ENCODE measurements at places on chromosomes 7 and 10.

DNA sequence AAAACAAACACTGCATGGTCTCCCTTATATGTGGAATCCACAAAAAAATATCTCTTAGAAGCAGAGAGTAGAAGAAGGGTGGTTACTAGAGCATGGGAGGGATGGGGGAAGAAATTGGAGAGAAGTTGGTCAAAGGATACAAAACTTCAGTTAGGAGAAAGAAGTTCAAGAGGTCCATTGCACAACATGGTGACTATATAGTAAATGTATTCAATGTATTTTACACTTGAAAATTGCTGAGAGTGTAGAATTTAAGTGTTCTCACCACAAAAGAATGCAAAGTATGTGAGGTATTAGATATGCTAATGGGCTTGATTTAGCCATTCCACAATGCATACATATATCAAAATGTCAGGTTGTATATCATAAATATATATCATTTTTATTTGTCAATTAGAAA is 232.0 kb upstream of the CELF2 start:
- peak; percentile 66 for DNase-seq

GRCh38 chr10:24715246-24715769 is 8.4 kb downstream of the ARHGAP21 start:
- DNase-seq = no peak

- DNase-seq = no peak
Measured at GRCh38 chr7:25926451-25926850, 225.5 kb upstream of the NFE2L3 start.

GRCh38 chr7:129210256-129210988 is 14.4 kb upstream of the AHCYL2 start:
- peak; percentile 38 for DNase-seq

- no peak for DNase-seq
Measured at GRCh38 chr10:62616885-62617590, 187.5 kb upstream of the ADO start.

GRCh38 chr7:118583641-118584040 is 359.1 kb downstream of the ANKRD7 start:
- DNase-seq = no peak

DNA sequence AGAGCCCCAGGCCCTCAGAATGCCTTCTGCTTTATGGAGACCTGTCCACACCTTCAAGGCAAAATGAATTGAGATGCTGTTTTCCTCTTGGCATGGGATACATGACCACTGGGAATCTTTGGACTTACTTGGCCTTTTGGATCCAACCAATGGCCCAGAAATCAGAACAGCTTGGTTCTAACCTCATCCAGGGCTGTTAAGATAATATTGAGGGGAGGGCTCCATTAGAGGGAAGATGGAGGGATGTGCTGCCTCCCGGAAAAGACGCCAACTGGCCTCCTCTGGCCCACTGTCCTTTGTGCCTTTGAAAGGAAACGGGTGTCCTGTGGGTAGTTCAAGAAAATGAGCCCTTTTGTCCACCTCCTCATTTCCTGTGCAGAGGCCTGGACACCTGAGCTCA is 530.9 kb downstream of the KCNMA1 start:
- DNase-seq = no peak

DNA sequence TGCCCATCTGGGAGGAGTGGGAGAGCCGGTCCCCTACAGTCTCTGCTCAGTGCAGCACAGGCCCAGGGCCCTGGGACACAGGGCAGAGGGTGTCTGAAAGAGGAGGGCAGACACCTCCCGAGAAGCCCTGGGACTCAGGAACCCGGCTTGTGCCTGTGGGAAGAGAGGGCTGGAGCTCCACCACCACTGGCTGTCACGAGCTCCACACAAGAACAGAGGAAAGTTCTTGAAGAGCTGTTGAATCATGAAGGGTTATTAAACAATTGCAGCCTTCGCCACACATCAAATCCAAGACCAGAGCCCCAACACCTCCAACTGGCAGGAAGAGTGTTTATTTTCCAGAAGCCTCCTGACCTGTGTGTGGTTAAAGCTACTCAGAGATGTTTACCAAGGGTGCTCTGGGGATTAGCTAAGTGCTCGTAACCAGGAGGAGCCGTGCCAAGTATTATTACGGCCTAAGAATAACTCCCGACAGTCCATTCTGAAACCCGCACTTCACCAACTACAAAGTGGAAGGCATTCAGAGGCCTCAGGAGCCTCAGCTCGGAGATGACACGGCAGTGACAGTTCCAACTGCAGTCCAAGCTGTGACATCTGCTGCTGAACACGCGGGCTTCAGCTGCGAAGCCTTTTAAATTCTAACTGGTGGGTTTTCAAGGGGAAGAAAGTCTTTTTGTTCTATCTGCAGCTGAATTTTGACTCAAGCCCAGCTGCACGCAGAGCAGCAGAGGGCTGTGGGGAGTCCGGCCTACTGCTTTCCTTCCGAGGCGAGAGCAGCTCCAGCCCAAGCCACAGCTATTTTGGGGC is 75.1 kb downstream of the MAD1L1 start:
- DNase-seq = peak; percentile 94

DNA sequence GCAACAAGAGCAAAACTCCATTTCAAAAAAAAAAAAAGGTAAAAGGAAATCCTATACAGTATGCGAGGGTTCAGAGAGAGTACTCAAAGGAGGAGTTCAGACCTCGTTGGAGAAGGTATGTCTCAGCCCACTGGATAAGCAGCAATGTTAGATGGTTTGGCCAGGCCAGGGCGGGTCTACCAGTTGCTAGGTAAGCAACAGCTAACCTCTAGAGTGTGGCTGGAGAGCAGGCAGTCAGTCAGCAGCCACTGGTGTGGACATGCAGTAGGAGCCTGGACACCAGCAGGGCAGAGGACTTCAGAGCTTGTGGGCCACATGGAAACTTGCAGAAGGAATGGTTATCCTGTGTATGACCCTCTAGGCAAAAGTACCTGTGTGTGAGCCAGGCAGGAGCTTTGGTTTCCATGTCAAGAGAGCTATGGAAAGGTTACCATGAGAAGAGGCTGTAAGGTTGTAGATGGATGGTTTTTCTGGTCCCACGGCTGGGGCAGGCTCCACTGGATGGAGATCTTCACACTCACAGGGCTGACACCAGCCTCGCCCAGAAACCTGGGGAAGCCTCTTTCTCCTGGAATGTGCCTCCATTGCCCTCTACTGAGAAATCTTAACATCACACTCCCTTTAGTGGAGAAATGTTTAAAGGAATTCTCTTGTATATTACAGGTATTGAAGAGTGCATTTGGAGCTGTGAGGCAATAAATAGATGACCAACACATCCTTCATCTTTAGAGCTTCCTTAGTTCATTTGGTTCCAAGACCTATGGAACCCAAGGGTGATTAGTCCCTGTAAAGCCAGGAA is 63.6 kb downstream of the CCDC186 start:
- DNase-seq = no peak

GRCh38 chr7:96277921-96278320 is 44.0 kb downstream of the SLC25A13 start:
- no peak for DNase-seq

- DNase-seq = no peak
Measured at GRCh38 chr7:151507806-151508205, 11.9 kb downstream of the RHEB start.

DNA sequence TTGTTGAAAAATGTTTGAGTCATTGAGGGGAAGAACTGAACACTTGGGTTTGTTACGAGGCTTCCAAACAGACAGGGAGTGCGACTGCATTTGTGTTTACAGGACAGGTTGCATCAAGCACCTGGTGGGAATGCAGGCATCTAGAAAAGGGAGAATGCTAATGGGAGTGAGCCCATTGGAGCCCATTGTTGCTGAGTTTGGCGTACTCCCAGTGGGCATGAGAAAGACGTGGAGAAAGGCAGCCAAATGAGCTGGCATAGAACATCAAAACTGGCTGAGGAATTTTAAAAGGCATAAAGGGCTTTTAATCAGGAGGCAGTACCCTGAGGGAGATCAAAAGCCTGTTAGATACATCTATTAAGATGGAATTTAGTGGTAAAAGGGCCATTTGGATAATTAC is 171.6 kb upstream of the NPSR1 start:
- no peak for DNase-seq

GRCh38 chr7:36473454-36474282 is 84.0 kb downstream of the ANLN start:
- no peak for DNase-seq

DNA sequence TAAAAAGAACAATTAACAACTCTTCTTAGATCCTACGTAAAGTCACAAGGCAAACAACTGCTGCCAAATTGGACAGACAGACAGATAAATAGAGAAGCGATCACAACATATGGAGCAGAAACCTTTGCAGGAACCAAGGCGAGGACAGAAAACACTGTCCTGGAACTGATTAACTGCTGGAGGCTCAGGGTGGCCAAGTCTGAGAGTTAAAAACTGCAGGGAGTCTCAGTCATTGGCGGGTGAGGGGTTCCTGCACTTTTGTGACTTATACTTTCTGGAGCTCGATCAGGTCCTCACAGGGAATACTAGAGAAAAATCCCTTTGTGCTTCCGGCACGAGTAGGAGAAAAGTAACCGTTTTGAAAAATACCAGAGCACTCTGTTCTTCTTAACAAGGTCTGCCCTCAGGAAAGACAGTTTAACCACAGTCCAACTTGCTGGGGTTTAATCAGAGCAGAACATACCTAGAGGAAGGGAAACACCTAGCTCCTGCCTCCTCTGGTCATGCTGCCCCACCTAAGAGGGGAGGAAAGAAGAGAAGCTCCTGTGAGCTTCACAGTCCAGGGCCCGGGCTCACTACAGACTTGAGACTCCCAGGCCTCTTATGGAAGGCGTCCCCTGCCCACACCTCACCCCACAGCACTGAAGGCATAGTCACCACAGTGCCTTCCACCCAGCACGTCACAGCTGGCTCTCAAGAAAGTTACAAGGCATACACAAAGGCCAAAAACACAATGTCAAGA is 74.9 kb downstream of the LARP4B start:
- no peak for DNase-seq

DNA sequence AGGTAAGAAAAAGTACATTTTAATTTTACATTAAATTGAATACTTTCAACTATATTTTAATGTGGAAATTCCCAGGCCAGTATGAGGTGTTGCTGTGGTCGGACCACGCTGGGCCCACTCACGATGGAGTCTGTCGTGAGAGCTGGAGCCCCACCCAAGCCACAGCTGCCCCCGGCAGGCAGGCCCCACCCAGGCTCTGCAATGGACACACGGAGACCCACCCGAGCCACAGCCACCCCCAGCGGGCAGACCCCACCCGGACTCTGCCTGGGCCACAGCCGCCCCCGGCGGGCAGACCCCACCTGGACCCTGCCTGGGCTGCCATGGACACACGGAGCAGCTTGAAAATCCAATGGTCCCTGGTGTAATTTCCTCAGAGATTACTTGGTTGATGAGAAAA is 141.3 kb downstream of the PTPRN2 start:
- no peak for DNase-seq

DNA sequence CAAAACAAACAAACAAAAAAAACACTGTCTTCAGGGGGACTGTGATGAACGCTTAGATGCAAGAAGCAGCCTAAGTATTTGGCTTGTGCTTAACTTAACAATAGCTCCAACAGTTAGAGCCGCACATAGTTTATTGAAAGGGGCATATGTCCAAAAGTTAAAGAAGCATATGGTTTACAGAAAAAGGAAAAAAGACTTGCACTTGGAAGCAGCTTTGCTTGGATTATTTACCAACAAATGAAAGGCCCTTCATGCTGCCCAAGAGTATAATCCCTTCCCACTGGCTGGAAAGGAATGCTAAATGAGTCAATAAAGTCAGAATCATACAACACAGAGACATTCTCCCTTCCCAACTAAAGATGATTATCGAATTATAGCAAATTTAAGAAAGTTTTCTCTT is 77.9 kb downstream of the GLI3 start:
- DNase-seq = peak; percentile 51

DNA sequence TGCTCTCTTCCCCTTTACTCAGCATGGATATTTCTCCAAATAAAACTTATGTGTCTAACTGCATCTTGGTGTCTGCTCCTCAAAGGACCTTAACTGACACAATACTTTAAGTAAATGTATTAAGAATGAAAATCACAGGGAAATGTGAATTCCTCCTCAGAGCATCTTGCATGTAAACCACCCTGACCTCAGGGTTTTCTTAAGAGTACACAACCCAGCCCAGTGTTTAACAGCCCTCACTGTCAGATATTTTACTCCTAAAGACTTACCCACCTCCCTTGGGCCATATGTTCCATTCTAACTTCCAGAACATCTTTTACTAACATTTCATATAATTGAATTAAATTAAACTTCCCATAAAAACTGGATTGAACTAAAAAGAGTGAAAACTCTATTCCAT is 315.3 kb downstream of the HPSE2 start:
- DNase-seq = no peak

DNA sequence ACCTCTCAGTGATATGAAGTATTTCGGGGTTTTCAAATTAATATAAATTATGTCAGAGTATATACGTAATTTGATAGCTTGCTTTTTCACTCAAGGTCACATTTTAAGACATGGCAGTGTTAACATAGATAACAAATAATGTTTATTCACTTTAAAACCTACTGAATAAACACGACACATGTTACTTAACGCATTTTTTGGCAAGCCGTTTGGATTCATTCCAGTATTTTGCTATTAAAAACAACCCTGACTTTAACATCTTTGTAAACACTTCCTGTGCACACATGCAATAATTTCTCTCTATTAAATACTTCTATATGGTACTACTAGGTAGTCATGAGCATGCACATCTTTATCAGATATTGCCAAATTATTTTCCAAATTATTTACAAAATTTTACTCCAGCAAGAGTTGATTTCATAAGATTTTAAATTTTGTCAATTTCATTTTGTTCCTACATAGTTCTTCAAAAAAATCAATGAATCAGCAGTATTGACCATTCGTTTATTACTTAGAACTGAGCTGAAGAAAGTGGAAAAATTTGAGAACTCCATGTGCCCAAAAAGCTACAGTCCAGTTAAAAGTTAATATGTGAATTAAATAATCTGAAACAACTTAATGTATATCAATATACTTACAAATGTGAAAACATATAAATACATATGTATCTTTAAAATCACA is 26.8 kb upstream of the THSD7A start:
- no peak for DNase-seq

- DNase-seq = no peak
Measured at GRCh38 chr10:11563936-11564335, 47.5 kb downstream of the USP6NL start.

- no peak for DNase-seq
Measured at GRCh38 chr10:35140126-35140525, 13.5 kb downstream of the CREM start.

DNA sequence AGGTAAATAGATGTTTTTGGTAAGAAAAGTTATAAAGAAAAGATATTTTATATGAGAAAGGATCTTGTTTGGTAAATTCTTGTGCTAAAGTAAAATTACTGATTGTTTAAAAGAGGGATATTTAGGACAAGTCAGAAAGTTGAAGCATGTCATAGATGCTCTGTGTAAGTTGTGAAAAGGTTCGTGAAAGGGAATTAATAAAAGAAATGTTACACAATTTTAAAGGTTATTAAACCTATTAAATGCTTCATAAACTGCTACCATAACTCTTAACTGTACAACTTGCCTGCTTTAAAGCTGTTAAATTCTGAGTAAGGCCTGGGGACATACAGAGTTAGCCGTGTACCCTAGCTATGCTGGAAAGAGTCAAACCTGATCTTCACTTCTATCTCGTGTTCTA is 634.1 kb downstream of the ACTR3B start:
- no peak for DNase-seq

GRCh38 chr7:77830649-77831355 is 32.2 kb downstream of the PHTF2 start:
- no peak for DNase-seq

- DNase-seq = peak; percentile 92
Measured at GRCh38 chr10:124145109-124145870, 51.9 kb upstream of the CHST15 start.

GRCh38 chr7:142001163-142001874 is 5.6 kb downstream of the MGAM start:
- DNase-seq = no peak
